Iris pigment epithelial cell (primary cell): ENCODE measurements at places on chromosomes 1 and 21.

DNA sequence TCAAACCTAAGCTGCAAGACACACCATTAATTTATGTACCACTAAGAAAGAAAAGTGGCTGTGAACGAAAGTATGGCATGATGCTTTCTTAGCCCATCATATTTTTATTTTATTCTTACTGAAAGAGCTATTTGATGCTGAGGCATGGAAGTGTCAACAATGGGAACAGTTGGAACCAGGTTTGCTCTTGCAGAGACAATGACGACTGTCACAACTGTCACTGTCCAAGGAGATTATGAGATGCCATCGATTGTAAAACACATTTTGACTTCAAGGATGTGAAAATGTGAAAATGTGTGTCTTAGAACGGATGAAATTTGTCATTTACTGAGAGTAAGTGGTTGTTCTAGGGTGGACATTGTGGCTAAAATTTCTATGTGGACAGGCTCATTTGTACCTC, 2.8 kb upstream of the ACTL8 start:
- DNase-seq, result no peak

GRCh38 chr1:63674238-63674864, 81.1 kb downstream of the PGM1 start:
- DNase-seq, result peak; percentile 93

DNA sequence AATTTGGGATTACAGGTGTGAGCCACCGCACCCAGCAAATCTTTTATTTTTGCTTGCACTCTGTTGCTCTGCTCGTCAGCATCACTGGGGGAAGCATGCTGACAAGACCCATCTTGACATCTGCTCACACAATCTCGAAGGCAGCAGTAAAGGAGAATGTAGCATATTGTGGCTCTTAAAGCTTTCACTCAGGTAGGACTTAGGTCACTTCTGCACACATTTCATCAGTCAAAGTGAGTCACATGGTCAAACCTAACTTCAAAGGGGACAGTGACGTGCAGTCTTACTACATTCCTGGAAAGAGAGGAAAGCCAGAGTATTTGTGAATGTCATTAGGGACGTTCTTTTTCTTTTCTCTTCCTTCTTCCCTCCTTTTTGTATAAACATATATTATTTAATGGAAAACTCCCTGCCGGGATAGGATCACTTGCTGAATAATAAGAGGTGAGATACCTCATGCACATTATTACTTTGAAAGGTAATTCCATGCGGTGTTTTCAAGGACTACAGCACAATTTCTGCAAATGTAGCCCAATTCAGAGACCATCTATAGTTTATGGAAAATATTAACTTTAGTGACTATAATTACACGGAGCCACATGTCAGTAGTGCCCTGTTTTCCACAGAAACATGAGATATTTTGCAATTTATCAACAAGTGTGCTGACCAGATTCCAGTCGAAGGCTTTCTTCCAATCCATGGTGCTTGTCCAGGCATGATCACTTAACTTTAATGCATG, 19.3 kb upstream of the ACBD6 start:
- DNase-seq, result no peak

DNA sequence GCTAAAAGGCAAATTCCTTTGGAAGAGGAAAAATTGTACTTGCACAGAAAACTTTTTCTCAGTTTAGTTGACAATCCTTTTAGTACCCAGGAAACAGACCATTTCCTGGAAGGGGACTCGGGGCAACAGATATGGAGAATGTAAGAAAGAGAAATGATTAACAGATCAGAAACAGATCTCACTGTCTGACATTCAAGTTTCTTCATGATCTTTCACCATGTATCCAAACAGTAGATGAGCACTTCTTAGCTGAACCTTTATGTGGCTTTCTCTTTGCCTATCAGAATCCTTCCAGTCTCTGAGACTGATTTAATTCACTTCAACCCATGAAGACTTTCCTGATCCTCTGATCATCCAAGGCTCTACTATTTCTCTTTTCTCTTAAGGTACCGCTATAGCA, 2.7 kb downstream of the TTLL7 start:
- DNase-seq, result no peak

- DNase-seq, result peak; percentile 50
Observed at GRCh38 chr1:6260961-6261614, at the start of gene GPR153. GPR153 (minus strand) TSS chr1:6261098; CDS start chr1:6254905, 6,193 bp downstream.

DNA sequence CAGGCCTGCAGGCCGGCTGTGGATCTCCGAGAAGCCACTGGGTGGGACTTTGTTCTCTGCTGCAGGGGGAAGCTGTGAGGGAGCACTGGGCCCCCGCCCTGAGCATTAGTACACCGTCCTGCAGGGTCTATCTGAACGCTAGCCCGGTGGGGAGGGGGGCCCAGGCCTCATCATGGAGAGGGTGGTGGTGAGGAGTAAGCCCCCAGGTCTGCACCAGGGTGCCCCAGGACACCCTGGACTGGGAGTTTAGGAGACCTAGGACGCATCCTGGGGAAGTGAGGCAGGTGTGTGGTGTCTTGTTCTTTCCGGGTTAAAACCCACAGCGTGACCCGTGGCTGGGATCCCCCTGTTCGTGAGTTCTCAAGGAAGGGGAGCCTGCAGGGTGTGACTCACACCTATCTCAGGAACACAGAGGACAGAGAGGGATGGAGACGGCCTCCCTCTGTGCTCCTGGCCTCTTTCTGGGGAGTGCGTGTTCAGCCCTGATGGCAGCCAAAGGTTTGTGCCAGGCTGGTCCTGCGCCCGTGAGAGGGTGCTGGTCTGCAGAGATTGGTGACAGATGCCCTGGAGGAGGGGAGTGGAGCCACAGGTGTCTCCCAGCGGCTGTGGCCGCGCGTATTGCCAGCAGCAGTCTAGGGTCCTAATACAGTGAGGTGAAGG, 44.8 kb downstream of the AGPAT3 start:
- DNase-seq, result no peak

DNA sequence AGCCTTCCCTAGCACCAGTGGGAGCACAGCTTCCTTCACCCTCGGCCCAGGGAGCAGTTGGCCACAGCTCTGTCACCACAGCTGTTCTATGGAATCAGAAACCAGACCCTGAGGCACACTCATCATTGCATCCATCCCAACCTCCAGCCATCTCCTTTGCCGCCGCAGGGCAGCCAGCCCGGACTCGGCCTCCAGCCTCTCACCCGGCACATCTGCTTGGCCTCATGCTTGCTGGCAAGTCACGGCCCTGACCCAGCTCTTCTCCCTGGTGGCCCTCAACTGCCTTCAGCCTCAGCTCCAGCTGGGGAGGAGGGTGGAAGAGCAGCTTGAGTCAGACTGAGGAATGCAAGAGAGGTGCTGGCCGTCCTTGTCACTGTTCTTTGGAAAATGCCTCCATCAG, 59.8 kb downstream of the TOR1AIP2 start:
- peak; percentile 18 for DNase-seq

GRCh38 chr1:47559944-47560695, 122.3 kb downstream of the FOXD2 start:
- DNase-seq, result no peak

DNA sequence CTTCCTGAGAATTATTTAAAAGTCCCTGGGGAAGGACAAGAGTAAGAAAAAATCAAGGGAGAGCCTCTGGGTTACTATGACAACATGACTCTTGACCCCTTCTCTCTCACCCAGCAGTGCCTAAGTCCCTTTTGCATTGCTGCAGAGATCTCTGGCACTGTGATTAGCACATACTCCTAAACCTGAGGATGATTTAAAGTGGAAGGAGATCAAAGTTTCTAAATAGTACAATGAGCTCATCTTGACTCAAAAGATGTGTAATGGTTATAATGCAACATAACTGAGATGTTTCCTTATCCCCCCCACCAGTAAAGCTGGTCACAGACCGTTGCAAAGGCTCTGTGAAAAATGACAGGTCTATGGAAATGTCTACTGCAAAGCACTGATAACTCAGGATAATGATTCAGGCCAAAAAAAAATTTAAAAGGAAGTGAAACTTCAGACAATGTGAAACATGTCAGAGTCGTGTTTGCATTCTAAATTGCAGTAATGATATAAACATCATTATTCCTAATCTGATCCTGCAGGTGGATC, 519.2 kb downstream of the KIF26B start:
- DNase-seq, result peak; percentile 16

- DNase-seq, result no peak
Observed at GRCh38 chr1:199449221-199449620, 578.3 kb upstream of the NR5A2 start.

- DNase-seq, result no peak
Observed at GRCh38 chr1:99146129-99146848, 118.0 kb upstream of the PLPPR4 start.

- DNase-seq, result peak; percentile 95
Observed at GRCh38 chr1:9196129-9197040, 38.2 kb upstream of the H6PD start.

- DNase-seq, result peak; percentile 39
Observed at GRCh38 chr1:94871031-94871430, 50.9 kb downstream of the SLC44A3 start.

- DNase-seq, result peak; percentile 72
Observed at GRCh38 chr1:208652296-208653160, 408.3 kb upstream of the PLXNA2 start.

DNA sequence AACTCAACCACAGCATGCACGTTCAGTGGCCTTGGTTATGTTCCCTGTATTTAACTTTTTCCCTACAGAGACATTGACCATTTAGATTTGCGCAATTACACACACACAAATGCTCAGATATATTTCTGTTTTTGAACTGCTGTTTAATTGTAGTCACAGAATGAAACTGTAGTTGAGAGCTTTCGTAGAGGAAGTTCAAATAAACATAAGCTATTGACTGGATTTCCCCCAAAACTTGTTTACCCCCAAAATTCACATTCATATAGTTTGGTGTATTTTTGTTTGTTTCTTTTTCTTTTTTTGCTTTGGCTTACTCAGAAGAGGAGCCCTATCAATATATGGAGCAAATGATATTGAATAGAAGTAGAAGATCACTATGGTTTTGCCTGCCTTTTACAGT, 921.0 kb downstream of the ADGRL2 start:
- DNase-seq, result no peak

- DNase-seq, result no peak
Observed at GRCh38 chr1:11874624-11875023, 15.9 kb upstream of the NPPB start.
